ENCODE measurements at places on chromosomes 7 and 10. TPM values are rescaled to one million over a fixed set of nuclear protein-coding genes. Genes with fewer than 3 reads are reported as not detected.

The ZFAND4 gene
- total RNA-seq: 5.5 TPM

The HYAL4 gene
- 0.64 TPM for total RNA-seq

The STEAP2 gene
- 4.5 TPM for total RNA-seq

The GIMAP4 gene
- not detected for total RNA-seq

The PPP1R17 gene
- not detected for total RNA-seq
